ENCODE measurements at places on chromosomes 3 and 15. TPM values are rescaled to one million over a fixed set of nuclear protein-coding genes. Genes with fewer than 3 reads are reported as not detected.

GPR160 gene
- total RNA-seq: 0.15 TPM

ZIC4 gene
- total RNA-seq: not detected

CILP gene
- total RNA-seq: under 0.01 TPM

CSPG5 gene
- 0.17 TPM for total RNA-seq

IL5RA gene
- total RNA-seq: not detected

SLC24A1 gene
- total RNA-seq: 6.1 TPM

CCDC14 gene
- 33.1 TPM for total RNA-seq

TMEM158 gene
- total RNA-seq: 40.4 TPM

OR5K2 gene
- not detected for total RNA-seq

BCHE gene
- 10.0 TPM for total RNA-seq

All from bronchus fibroblast of lung (primary cell).